ENCODE measurements at places on chromosomes 4 and X.

DNA sequence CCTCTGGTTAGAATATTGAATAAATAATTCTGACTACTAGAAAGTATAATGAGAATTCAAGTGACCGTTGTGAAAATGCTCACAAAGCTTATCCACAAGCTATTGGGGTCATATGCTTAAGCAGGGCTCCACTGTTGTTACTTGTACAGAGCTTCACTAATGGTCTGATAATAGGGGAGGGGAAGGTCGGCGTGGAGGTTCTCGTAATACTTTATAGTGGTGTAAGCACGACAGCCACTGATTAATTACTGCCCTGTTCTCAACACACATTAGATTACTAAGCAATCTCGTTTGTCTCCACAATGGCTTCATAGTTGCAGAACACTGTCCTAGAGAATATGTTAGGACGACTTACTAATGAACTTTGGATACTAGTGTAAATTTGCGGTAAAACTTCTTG, 11.6 kb downstream of the UNC5C start:
- no peak for DNase-seq

DNA sequence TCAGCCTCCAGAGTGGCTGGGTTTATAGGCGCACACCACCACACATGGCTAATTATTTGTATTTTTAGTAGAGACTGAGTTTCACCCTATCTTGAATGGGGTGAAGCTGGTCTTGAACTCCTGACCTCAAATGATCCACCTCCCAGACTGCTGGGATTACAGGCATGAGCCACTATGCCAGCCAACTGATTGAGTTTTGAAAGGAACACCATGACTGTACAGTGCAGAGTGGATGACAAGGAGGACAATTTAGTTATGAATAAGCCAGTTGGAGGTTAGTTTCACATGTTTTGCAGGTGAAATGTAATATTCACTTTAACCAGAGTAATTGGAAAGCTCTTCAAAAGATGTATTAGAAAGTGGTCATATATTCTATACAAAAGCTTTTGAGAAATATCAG, 60.8 kb downstream of the PCDH18 start:
- no peak for DNase-seq

- no peak for DNase-seq
These were observed 30.2 kb downstream of the TRO start for GRCh38 chrX:54950730-54951375.

- no peak for DNase-seq
These were observed 18.1 kb downstream of the PIR start for GRCh38 chrX:15475021-15475420.

- DNase-seq, result no peak
These were observed 47.5 kb downstream of the CENPE start for GRCh38 chr4:103150677-103151076.

DNA sequence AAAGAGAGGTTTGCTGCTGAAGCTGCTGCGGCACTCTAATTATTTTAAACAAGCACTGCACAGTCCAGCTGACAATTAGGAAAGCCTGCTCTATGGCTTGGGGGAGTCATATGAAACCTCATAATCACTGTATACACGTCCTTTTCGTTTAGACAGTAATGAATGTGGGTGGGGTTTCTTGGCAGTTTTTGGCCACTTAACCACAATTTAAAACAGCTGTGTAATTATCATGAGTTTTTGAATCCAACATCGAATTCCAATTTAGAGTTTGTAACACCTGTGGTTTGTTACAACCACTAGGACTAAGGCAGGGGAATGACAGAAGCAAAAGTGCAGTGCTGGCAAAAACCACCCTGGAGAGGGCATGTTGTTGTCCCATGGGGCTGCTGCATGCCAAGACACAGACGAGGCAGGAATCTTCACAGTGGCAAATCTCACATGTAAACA, 99.5 kb downstream of the CXXC4 start:
- DNase-seq, result no peak

- DNase-seq, result no peak
These were observed 250.5 kb upstream of the PRKX start for GRCh38 chrX:3963980-3964379.

DNA sequence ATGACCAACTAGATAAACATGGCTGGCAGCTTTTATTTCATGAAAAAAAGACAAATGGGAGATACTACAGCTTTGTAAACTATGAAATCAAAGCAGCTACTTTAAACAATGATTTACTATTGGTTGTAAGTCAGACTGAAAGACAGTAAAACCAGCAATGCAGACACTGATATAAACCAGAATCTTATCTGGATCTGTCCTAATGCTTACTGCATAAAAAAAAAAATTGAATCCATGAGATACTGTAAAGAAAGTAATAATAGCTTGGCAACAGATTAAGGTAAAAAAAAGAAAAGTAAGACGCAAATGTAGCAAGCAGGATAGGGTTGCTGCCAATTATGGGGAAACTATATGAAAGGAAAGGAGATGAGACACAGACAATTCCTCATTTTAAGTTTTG, 7.3 kb downstream of the LCORL start:
- DNase-seq, result no peak

GRCh38 chr4:142350871-142351270, 495.2 kb downstream of the INPP4B start:
- peak; percentile 24 for DNase-seq

- DNase-seq, result no peak
These were observed 23.0 kb upstream of the CPLX1 start for GRCh38 chr4:848803-849477.

GRCh38 chr4:183996868-183997267, 91.8 kb downstream of the STOX2 start:
- DNase-seq, result no peak

DNA sequence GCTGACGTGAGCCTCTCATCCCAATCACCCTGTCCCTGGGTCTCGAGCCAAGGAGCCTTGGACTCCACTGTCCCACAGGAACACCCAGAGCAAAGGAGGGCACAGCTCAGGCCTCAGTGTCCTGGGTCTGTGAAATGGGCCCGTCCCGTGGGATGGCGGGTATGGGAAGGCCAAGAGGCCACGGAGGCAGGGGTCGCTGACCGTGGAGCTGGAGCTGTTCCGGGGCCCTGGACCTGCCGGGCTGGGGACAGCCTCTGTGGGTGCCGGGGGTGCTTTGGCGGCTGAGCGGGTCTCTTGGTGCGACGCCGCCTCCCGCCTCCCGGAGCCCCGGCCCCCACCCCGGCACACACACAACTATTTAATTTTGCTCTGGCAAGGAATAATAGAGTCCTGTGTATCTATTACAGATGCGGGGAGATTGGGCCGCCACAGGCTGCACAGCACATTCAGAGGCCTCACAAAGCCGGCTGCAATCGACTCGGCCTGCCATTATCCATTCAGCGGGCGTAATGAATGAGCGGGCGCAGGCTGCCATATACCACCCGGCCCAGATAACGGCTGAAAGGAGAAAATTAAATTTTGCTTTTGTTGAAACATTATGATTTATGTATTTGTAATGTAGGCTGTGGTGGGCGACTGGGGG, 83.9 kb upstream of the NKX1-1 start:
- no peak for DNase-seq

GRCh38 chrX:29431895-29432294, 783.5 kb upstream of the MAGEB2 start:
- no peak for DNase-seq

DNA sequence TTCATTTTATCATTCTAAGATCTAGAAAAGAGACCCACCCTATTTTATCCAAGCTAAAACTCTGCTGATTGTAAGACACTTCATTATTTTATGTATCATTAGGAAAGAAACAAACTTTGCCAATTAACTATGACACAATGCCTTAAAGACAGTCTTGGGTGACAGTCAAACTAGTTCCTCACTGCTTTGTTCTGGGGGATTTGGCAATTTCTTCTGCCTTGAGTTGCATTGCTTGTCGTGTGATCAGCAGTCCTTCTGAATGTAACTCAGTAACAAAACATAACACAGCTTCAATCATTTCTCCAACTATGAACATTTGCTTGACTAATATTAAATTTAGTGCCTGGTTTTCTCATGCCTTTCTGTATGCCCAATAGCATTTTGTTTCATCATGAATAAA, 577.9 kb upstream of the DIPK2B start:
- DNase-seq, result no peak

DNA sequence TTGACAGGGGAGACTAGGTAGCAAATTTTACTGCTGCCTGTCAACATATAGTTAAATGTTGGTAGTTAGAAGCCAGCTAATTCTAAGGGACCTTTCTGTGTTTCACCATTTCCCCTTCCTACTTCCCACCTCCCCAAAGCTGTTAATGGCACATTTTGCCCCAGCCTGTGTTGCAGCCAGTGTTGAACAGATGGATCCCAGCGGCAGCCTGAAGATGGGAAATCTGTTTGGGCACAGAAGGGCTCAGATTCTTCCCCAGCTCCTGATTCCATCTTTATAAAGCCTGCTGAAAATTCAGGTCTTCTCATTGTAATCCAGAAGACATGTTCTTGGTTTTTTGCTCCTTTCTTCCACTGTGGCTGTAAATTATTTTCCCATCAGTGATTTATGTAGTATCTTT, 89.0 kb downstream of the SPRY1 start:
- DNase-seq, result no peak

DNA sequence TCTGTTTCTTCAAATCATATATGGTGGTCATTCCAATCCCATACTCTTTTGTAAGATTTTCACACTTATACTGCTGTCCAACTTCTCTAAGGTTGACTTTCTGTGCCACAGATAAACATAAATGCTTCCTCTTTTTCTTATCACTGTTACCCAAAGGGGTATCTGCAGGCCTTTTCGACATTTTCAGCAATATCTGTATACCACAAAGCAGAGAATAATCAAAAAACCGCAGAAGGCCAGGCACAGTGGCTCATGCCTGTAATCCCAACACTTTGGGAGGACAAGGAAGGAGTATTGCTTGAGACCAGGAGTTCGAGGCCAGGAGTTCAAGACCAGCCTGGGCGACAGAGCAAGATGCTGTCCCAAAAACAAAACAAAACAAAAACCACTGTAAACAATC, 3.1 kb upstream of the RFC1 start:
- no peak for DNase-seq

DNA sequence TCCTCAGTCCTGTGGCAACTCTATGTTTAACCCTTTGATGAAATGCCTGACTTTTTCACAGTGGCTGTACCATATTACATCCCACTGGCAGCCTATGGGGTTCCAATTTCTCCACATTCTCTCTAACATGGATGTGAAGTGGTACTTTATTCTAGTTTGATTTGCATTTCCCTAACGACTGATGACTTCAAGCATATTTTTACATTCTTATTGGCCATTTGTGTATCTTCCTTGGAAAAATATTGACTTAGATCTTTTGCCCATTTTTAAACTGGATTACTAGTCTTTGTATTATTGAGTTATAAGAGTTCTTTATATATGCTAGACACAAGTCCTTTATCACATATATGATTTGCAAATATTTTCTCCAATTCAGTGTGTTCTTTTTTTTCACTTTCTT, 2.1 kb upstream of the RAB39B start:
- DNase-seq, result no peak
